Natural killer cell treated with Interleukin-12 subunit alpha and Interleukin-12 subunit beta and Interleukin-15 and Interleukin-18, amount 100 ng/mL, for 72 hours (primary cell): ENCODE measurements at places on chromosomes 16 and 17. TPM values are rescaled to one million over a fixed set of nuclear protein-coding genes. Genes with fewer than 3 reads are reported as not detected.

- no peak for DNase-seq
Observed at GRCh38 chr17:65753348-65753747, 191.9 kb upstream of the AXIN2 start.

GRCh38 chr17:39461926-39462569, 762 bp downstream of the CDK12 start:
- DNase-seq: no peak

GRCh38 chr16:85651629-85652430, 36.9 kb downstream of the GINS2 start:
- DNase-seq: no peak

C16orf95 gene
- total RNA-seq: 4.6 TPM

NAGS gene
- 0.70 TPM for total RNA-seq

GRCh38 chr17:246851-247421, 65.5 kb upstream of the DOC2B start:
- DNase-seq: no peak

DNA sequence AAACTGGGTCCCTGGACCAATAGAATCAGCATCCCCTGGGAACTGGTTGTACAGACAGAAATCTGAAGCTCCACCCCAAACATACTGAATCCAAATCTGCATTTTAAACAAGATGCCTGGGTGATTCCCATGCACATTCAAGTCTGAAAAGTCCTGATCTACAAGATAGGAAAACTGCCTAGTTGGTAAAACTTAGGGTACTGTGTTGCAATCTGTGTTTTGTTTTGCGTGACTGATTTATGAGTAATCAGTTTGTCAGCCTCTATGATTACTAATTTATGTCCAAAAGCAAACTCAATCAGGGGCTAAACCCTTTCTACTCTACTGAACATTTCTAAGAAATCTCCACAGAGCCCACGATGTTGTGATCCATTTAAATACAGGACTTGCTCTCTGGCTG, 103.8 kb downstream of the YPEL2 start:
- no peak for DNase-seq

- no peak for DNase-seq
Observed at GRCh38 chr17:78933959-78934568, 8.9 kb upstream of the TIMP2 start.

NPIPB6 gene
- total RNA-seq: 13.8 TPM
